Eye (tissue), 1 donor: ENCODE measurements at places on chromosomes 1 and 21.

GRCh38 chr1:221891708-221892107 lies 149.8 kb upstream of the DUSP10 start:
- DNase-seq: no peak

GRCh38 chr1:232658386-232658785 lies 28.5 kb upstream of the SIPA1L2 start:
- DNase-seq: no peak

- DNase-seq: no peak
Observed at GRCh38 chr1:39789571-39790110, 976 bp upstream of the BMP8B start.

DNA sequence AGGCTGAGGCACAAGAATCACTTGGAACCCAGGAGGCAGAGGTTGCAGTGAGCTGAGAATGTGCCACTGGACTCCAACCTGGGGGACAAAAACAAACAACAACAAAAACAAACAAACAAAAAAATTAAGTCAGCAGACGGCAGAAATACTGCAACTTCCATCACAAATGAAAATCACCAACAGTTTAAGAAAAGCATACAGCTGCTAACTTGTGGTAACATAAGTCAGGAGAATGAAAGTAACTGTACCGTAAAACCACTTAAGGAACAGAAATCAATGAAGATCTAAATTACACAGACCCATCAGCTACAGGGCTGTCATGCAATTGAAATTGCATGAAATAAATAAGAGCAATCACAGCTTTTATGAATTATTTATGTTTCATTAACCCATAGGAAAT lies 25.0 kb downstream of the MCOLN2 start:
- DNase-seq: peak; percentile 20

- no peak for DNase-seq
Observed at GRCh38 chr21:45932922-45933502, 48.6 kb upstream of the COL6A1 start.

DNA sequence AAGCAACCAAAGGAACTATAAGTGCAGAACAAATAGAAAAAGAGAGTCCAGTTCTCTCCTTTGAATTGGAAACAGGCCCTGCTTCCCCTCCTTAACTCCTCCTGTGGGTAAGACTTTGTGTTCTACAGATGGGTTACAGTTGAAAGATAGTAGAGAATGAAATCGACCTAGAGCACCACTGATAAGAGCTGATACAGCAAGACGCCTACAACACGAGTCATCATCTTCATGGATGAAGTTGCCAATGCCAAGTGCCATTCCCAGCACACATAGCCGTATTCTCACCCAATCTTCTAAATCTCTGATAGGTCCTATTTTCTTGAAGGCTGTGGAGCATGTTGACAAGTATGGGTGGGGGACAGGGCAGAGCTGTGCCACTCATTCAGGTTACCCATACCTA lies 99.8 kb upstream of the CAMK1G start:
- DNase-seq: no peak

GRCh38 chr1:52179073-52179472 lies 37.2 kb downstream of the ZFYVE9 start:
- no peak for DNase-seq

DNA sequence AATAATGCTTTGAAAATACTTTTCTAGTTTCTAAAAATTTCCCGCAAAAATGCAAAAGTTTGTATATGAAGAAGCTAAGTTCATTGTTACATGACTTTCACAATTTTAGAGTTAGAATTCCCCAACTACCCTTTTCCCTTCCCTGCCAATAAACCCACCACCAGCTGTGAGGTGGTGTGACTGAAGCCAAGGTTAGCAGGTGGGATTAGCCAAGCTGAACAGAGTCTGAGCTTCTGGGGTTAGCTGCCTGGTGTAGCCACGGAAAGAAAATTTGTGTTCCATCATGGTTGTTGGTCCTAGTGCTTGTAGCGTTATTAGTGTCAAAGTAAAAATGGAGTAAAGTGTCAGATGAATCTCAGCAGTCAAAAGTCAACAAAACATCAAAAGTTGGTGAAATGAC lies 110.9 kb downstream of the ASTN1 start:
- no peak for DNase-seq
